ENCODE measurements at places on chromosomes 1 and 21.

GRCh38 chr1:228284148-228284495 is 76.3 kb downstream of the OBSCN start:
- DNase-seq = no peak

DNA sequence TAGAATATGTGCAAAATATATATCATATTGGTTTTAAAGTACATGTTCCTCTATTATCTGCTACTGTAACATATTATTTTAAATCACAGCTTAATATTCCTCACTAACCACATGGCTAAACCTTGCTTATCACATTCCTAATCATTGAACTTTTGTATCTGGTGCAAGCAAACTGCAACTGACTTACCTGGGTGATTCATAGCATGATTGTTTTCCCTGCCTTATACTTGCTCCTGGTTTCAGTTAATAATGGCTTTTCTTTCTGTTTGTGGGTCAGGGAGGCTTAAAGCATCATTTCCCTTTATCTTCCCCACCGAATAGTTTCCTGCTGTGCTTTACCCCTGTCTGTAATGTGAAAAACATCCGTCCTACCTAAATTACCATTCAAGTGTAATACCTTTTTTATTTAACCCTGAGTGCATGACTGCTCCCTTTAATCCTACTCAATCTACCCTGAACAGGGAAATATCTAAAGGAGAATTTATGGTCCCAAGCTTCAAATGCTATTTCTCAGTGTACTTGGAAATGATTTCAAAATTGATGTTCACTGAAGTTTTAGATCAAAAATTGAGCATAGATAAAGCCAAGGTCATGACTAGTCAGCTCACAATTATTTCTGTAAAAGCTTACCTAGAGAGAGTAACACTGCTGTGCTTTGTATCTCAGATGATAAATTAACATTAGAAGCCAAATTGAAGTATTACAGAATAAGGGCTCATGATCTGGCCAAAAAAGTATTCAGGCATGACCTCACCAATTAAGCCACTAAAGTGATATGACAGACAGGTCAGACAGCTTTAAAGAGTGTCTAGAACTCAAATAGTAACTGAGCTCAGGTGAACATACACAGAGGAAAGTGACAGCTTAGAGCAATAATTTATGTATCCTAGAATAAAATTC is 507.1 kb downstream of the BRINP3 start:
- no peak for DNase-seq

- DNase-seq = no peak
Observed at GRCh38 chr21:34736116-34736874, 67.5 kb downstream of the CLIC6 start.

GRCh38 chr1:212743901-212744475 is 44.3 kb upstream of the BATF3 start:
- DNase-seq = no peak

GRCh38 chr1:235910357-235911299 is 43.9 kb upstream of the LYST start:
- peak; percentile 8 for DNase-seq

- no peak for DNase-seq
Observed at GRCh38 chr1:202561726-202562443, 148.4 kb downstream of the SYT2 start.

DNA sequence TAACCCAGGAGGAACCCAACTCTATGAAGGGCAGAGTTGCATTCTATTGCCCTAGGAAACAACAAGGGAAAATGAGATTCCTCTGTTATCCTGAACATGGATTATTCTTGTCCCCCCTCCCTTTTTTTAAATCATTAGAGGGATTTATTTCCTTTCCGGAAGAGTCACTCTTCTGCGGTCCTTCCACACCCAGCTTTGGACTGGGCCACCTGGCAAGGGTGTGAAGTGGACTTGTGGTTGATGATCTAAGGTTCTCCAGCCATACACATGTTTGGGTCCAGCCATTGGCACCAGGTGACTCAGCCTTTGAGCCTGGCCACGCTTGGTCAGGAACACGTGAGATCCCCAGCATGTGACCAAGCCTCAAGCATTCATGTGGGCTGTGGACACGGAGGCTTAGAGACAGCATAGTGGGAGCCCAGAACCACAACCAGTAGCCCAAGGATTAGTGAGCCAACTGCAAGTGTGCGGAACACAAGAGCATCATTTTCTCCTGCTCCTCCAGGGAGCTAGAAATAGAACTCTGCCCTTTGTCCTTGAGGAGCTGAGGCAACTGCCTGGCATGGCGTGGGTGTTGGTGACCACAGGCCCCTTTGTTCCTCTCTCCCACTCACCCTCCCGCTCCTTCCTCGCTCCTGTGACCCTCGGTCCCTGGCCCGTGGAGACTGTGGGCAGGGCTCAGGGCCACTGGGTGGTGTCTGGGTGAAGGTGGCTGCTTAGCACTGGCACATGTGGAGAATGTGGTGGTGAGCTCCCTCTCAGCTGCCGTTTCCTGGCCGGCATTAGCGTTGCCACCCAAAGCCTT is 50.1 kb downstream of the NENF start:
- no peak for DNase-seq

DNA sequence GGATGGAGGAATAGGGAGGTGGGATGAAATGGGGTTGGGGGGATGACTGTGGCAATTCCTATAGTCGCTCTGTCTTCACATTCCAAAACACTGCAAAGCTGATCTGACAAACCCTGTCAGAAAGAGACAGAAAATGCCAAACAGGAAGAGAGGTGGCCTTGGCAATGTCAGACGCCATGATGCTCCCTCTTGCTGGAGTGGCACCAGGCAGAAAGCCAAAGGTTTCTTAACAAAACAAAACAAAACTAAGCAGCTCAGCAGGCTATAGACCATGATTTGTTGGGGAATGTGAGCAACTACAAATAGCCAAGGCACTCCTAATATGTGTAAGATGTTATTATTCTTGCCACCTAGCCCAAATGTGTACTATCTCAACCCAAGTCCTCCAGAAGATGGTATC is 42.9 kb upstream of the PLA2G2C start:
- DNase-seq = no peak

GRCh38 chr1:243713470-243714186 is 136.4 kb downstream of the AKT3 start:
- no peak for DNase-seq

GRCh38 chr1:2546515-2547209 is 9.5 kb upstream of the TNFRSF14 start:
- DNase-seq = peak; percentile 57

DNA sequence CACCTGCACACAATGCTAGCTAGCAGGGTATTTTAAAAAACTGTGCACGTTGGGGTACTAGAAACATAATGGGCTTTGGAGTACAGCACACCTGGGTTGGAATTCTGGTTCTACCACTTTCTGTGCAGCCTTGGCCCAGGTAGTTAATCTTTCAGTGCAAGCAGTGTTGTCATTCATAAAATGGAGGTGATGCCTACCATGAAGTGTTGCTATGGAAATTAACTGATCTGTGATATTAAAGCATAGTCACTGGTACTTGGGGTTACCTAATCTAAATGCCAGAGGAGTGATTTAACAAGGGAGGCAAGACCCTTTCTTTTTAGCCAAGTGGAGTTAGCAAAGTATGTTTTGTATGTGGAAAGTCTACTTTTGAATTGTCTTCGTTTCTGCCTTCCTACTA is 18.0 kb downstream of the ATP1B1 start:
- DNase-seq = no peak

DNA sequence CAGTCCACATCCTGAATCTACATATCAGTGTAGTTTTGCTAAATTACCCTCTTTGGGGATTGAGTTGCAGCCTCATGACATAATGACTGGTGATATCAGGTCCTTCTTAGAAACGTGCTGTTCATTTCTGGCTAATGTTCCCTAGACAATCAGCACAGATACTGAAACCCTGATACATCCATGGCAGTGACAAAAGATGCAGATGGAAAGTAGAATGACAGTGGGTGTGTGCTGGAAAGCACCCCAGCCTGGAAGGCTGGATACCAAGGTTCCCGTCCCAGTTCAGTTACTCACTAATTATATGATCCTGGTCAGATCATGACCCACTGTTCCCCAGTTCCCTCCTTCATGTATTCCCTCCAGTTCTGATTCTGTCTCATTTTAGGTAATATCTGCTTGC is 198.2 kb upstream of the FGGY start:
- DNase-seq = no peak

DNA sequence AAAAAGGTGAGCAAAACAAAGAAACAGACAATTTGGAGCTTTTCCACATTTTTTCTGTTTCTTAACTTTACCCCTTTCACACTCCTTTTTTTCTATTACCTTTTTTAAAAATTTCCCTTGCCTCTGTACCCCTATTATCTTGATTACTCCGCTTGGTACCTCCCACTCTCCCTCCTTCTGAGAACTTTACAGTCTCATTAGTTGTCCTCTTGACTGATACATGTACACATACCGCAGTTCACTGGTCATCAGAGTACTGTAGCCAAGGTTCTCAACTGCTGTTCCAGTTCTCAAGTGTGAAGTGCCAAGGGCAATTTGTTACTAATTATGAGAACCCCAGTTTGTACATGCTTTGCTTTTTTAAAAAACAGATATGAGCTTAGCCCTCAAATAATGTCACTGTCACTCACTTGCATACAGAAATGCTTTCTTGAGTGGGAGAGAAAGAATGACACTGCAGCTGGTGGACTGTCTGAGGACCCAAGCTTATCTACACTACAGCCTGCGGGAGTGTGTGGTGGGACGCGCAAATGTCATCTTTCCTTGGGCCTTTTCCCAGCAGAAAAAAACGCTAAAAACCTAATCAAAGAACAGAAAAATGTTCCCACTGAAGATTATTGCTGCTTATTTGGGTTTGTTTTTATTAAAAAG is 160.8 kb downstream of the DISP1 start:
- DNase-seq = no peak

GRCh38 chr1:26826261-26827105 is at the start of gene ZDHHC18:
ZDHHC18 (plus strand) TSS chr1:26826688; CDS start chr1:26826805, 117 bp downstream.
- peak; percentile 67 for DNase-seq

DNA sequence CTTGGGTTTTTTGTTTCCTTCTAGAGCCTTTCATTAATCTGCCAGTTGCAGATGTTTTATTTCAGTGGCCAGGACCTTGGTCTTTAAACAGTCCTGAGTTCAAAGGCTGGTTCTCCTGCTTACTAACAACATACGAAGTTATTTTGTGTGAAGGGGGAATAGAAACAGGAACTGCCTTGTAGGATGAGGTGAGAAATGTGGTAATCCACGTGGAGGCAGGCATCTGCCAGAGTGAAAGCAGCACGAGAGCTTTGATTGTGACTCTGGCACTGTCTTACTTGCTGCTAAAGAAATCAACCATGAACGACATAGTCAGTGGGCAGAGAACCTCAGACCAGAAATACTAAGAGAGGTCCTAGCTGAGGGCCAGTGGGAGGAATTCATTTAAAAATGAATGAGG is 30.4 kb downstream of the TMEM63A start:
- DNase-seq = no peak

DNA sequence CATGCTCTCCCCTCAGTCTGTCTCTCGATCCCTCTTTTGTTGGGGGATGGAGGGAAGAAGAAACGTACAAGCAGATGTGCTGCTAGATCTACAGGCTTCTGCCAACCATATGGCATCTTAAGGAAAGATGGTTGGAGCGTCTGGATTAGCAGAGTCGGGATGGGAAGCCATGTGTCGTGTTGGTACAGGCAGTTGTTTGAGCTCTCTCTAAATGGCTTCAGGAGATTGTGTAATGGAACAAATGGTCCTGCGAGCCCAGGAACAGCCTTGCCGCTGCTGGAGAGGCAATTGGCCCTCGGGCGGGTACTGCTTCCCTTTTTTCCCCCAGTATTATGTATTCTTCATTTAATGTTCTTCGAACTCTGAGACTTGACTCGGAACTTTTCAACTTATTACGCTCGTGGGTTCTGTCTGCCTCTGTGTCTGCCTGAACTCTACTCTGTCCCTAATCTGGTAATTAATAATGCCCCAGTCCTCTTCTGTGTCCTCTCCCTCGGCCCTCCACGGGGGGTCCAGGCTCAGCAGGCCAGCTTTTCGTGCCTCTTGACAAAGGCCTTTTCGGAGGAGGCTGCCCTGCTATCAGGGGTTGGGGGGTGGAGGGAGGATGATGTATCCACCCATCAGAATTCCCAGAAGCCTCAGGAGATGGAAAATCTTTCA is 215.3 kb downstream of the SDCCAG8 start:
- DNase-seq = no peak

- peak; percentile 60 for DNase-seq
Observed at GRCh38 chr1:29235955-29236711, at the start of gene PTPRU. PTPRU (plus strand) TSS chr1:29236522; CDS start chr1:29236645, 123 bp downstream.

DNA sequence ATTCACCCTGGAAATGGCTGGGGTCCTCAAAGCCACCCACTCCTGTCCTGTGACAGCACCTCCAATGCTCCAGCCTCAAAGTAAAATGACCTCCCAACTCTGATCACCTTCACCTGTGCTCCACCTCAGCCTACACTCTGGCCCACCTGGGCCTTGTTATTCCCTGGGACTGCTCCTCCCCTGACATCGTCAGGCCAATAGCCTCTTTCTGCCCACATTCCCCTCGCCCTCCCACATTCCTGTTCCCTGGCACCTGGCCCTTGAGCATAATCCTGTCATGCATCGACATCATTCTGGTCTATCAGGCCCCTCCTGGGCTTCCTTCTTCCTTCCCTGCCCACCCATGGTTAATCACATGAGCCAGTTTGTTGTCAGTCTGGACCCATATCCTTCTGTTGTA is 13.2 kb upstream of the BCAR3 start:
- DNase-seq = no peak

- no peak for DNase-seq
Observed at GRCh38 chr1:168430321-168430720, 113.5 kb downstream of the XCL2 start.

DNA sequence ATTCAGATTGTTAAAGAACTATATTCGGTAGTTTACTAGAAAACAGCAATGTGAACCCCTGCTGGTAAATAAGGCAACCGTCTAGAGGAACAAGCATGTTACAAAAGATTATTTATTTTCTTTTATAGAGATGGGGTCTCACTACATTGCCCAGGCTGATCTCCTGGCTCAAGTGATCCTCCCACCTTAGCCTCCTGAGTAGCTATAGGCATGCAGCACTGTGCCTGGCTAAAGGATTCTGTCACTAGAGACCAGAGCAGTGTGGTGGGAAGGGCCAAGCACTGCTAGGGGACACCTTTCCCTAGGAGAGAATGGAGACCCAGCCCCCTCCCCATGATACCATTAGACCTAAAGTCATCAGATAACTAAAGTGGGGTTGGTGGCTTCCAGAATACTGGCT is 28.9 kb downstream of the SLC27A3 start:
- no peak for DNase-seq

DNA sequence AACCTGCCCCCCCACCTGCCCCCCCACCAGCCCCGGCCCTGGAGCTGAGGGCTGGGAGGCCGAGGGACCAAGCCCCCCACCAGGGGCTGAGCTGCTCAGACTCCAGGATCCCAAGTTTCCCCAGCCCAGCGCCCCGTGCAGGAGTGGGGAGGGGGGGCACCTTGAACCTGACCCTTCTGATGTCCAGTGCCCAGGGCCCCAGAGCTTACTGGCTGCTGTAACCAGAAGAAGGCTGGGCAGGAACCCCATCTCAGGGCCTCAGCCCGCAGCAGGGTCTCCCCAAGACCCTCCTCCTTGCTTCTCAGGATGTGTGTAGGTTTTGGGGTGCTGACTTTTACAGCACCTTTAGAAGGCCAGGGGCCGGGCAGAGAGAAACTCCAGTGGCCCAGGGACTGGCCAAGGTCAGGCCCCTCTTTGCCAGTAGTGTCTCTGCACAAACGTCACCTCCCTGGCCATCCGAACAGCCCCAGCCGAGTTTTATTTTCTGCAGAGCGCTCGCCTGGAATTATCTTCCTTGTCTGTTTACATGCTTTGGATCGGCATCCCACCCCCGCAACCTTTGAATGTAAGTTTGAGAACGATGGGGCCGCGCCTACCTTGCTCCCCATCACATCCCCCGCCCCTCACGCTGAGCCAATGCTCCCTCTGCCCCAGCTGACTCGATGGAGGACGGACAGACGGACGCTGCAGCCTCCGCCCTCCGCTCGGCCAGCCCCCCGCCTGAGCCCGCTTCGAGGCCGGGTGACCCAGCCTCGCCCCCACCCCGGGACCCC is 70.1 kb upstream of the CASZ1 start:
- DNase-seq = no peak
